ENCODE measurements at places on chromosomes 7 and 10.
A peak's percentile ranks its signal among the peaks of the same experiment; 100 is the strongest.

DNA sequence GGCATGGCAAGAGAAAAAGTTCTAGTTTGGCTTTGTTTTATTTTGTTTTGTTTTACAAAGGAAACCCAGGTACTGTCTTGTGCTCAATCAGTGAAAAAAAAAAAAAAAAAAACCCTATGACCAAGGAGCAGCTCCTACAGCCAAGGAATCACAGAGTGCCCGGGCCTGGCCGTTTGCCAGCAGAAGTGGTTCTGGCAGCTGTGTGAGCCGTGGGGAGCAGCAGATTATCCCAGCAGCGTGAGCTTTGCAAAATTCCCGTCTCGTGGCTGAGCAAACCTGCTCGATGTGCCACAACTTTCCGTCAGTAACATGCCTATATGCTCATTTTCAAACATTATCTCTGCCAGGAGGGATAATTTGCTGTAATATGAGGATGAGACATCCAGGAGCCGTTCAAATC is 293.7 kb downstream of the POU6F2 start:
- peak; percentile 30 for DNase-seq

- DNase-seq: no peak
These were observed 156.2 kb downstream of the LRRC4 start for GRCh38 chr7:127874951-127875608.

- no peak for DNase-seq
These were observed 24.7 kb downstream of the STAM start for GRCh38 chr10:17668435-17669184.

GRCh38 chr7:77443042-77443441 is 26.9 kb upstream of the GSAP start:
- no peak for DNase-seq

- no peak for DNase-seq
These were observed 198.3 kb downstream of the PRKG1 start for GRCh38 chr10:51272555-51272954.

GRCh38 chr10:86700851-86701617 is 32.7 kb downstream of the LDB3 start:
- no peak for DNase-seq

GRCh38 chr7:137937202-137937560 is 64.7 kb downstream of the CREB3L2 start:
- no peak for DNase-seq

DNA sequence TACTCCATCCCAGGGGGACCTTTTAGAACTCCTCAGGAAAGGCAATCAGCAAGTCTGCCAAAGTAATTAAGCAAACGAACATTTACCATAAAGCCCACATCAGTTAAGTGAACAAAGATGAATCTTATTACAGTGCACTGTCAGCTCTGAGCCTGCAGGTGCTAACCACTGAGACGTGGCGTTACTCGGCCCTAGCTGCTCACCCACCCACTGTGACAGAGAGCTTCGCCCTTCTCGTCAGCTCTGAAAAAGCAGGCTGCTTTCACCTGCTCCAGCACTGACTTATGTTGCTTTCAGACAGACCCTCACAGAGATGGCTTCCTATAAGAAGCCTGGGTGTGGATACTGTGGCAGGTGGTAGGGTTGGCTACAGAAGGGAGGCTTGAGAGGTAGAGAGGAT is 57.7 kb upstream of the KCNIP2 start:
- no peak for DNase-seq

GRCh38 chr10:44356139-44357022 is 28.5 kb downstream of the CXCL12 start:
- no peak for DNase-seq

GRCh38 chr7:48298779-48299178 is 127.5 kb downstream of the ABCA13 start:
- peak; percentile 72 for DNase-seq

DNA sequence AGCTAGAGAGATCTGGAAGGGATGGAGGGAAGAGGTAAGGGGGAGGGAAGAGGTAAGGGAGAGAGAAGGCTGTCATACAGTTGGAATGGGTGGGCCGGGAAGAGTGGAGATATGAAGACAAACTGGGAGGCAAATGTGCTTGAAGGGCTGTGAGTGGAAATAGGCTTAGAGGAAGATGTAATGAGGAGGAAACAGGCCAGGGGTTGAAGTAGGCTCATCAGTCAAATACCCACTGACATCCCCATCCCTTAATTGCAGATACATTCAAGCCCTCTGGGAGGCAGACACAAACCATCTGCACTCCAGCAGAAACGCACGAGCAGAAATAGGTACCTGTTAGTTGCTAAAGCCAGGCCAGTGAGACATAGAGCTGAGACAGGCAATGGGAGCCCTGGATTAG is 2.1 kb downstream of the SYNPO2L start:
- no peak for DNase-seq

DNA sequence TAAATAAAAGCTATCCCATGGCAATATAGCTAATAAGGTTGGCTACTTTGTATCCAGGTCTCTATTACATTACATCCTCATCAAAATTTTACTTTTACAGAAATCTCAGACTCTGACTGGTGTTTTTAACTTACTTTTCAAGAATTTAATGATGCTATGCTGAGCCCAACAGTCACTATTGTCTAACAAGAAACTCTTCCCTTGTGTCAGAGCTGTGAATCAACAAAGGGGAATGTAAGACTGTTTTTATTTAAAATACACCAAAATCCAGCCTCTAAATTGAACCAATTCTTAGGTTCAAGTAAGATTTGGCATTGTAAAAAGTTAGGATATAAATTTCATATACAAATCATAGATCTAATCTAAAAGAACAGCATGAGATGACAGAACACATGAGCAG is 7.0 kb downstream of the RTKN2 start:
- no peak for DNase-seq

GRCh38 chr7:12685550-12685949 is 1.9 kb upstream of the ARL4A start:
- DNase-seq: no peak

DNA sequence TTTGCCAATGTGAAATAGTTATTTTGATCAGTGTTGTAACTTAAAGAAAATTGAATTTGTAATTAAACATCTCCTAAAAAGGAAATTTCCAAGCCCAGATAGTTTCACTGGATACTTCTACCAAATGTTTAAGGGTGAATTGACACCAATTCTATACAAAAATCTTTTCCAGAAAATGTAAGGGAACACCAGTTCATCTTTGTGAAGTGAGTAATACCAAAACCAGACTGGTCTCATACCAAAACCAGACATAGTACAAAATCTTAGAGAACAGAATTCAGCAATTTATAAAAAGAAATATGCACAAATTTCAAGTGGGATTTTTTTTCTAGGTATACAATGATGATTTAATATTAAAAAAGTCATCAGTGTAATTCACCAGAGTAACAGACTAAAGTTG is 86.0 kb upstream of the ZNF32 start:
- no peak for DNase-seq

DNA sequence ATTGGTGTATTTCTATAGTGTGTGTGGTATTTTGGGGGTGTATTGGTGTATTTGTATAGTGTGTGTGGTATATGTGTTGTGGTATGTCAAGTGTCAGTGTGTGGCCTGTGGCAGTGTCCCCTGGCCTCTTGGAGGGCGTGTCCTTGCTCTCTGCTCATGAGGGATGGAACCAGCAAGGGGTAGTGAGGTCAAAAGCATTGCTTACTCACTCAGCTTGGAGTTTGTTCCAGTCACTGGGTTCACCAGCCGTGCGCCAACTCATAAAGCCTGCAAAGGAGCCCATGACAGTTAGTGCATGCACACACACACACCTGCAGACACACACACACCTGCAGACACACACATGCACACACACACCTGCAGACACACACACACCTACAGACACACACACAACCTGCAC is 4.3 kb upstream of the TRPV6 start:
- no peak for DNase-seq

- no peak for DNase-seq
These were observed 7.5 kb downstream of the TMEM225B start for GRCh38 chr7:99605527-99605926.

DNA sequence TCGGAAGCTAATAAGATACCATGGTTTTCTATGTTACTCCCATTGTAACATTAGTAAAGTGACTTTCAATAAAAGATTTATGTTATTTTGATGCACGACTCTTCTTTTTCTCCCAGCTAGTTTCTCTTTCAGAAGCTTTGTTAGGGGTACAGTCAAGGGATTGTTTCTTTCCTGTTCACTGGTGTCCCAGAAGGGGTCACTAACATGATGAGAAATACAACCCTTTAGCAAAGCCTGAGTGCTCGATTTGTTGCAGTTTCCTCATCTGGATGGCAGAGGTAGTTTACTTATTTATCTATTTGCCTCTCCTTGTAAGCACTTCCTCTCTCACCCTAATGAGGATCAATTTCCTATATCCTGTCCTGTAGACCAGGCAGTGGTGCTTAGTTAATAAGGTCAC is 17.0 kb downstream of the SRI start:
- DNase-seq: no peak

DNA sequence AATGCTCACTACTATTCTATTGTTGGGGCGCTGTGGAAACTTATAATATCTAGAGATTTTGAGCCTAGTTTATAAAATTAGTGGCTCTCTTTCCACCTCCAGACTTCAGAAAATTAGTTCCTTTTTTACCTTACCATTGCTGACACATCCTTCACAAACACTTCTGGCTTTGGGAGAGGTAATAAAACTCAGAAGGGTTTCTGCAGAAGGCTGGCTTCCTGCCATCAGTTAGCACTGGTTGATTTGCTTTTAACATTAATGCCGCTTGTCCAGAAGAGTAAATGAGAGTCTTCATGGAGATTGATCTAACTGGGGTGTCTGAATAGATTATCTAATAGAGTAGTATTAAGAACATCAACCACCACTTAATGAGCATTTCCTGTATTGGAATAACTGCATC is 20.3 kb downstream of the ACSM6 start:
- peak; percentile 42 for DNase-seq

DNA sequence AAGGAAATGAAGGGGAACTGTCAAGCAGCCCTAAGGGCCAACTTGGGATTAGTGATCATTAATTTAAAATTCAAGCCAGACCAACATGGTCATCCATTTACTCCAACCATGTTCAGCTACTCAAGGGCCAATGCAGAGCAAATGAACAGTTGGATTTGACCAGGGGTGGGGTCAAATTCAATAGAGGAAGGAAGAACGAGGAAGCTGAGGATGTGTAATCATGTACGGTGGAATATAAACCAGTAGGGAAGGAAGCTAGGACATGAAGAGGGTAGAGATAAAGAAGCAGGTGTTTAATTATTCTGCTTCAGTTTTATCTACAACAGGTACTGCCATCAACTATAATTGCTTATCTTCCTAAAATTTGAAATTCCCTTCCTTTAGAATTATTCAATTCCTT is 81.6 kb downstream of the HIBADH start:
- no peak for DNase-seq

DNA sequence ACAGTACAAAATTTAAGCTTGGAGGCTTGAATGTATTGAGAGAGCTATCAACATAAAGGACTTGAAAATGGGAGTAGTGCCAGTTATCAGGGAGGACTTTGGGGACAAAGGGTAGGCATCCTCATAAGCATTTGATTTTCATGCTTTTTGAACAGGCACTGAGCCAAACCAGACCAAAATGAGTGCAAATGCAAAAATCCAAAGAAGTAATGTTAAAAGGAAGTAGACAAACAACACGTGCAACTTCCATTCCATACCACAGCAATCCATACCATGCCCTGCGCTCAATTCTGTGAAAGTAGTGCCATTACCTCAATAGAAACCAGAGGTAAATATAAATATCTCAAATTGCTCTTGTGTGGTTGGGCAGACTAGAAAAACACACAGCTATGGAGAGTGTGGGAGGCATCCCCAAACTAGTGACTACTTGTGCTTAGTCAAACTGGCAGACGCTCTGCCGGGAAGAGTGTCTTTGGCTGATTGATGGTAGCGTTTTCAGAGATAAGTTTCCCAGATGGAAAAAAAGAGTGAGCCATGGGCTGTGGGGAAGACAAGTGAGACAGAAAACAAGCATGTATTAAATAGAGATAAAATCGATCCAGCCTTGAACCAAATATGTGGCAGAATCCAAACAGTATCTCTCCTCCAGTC is 161.5 kb downstream of the CREB5 start:
- DNase-seq: peak; percentile 80

DNA sequence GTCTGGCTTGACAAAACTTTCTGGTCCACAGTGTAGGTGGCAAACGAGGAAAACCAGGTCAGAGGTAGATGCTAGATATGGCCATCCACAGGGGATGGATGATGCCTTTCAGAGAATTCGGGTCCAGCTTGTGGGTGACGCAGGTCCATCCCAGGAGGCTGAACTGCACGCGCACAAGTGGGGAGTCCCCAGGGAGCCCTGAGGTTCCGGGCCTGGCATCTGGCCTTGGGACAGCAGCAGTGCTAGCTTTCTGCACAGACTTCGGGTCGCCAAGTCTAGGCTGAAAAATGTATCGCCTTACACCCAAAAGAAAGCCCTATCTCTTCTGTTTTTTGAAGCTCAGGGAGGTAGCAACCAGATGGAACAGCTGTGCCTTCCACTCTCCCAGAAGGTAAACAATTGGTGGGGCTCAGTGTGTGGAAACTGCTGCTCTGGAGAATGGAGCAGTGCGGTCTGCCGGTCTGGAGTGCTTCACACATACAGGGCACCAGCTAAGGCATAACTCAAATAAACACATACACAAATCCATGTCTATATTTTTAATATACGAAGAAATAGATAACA is 119.3 kb upstream of the ACBD5 start:
- DNase-seq: no peak

DNA sequence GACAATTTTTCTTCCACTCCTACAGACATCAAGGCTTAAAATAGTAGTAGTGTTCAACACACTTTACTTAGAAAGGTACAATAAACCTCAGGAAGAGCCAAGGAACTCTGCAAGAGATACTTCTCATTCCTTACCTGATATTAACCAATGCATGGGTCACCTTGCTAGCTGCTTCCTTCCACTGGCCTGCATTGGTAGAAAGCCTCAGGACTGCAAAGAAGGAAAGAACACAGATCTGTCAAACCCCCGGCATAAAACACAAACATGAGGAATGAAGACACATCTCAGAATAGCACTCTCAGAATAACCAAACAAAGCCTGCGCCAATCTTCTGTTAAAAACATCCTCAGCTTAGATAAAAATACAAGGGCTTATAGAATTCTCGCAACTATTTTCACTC is 96.1 kb upstream of the KCNIP2 start:
- no peak for DNase-seq

DNA sequence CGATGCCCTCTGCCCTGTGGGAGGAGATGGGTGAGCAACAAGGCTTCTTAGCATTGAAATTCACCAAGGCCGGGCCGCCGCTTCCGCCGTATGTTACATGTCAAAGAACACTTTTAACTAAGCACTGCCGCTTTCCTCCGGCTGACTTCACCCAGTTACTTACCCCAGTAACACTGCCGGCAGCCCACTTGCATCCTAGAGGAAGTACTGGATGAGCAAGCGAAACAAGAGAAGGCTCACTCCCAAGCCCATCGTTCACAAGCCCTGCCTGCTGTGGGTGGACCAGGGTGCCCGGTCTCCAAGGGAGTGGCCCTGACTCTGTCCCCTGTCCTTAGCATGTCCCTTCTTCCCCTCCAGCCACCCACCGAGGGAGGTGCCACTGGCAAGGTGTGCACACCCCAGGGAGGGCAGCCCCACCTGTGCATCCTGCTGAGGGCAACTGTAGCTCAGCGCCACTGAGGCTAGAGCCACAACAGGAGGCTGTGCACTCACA is 73.1 kb upstream of the EBF3 start:
- no peak for DNase-seq
